Stimulated activated CD4-positive, alpha-beta T cell treated with anti-CD3 and anti-CD28 coated beads, Interleukin-12 subunit alpha, Interleukin-12 subunit beta, amount 100 ng/mL, for 24 hours (primary cell): ENCODE measurements at places on chromosomes 3 and 15.

DNA sequence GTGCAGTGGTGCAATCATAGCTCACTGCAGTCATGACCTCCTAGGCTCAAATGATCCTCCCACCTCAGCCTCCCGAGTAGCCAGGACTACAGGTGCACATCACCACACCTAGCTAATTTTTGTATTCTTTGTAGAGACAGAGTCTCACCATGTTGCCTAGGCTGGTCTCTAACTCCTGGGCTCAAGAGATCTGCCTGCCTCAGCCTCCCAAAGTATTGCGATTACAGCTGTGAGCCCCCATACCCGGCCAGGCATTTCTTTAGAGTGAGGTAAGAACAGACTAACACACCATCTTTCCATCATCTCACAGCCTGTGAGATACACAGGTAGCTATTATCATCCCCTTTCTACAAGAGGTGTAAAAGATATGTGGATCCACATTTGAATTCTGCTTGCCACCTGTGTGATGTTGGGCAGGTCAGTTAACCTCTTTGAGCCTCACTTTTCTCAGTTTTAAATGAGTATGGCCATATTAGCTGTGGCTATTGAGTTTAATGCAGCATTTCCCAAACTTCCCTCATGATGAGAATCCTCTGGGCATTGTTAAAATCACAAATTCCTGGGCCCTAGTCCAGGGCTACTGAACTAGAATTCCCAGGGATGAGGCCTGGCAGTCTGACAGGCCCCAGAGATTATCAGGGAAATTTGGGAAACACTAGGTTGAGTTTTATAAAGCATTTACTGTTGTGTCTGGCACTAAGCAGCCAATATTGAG is 46.0 kb downstream of the ANP32A start:
- DNase-seq: no peak

DNA sequence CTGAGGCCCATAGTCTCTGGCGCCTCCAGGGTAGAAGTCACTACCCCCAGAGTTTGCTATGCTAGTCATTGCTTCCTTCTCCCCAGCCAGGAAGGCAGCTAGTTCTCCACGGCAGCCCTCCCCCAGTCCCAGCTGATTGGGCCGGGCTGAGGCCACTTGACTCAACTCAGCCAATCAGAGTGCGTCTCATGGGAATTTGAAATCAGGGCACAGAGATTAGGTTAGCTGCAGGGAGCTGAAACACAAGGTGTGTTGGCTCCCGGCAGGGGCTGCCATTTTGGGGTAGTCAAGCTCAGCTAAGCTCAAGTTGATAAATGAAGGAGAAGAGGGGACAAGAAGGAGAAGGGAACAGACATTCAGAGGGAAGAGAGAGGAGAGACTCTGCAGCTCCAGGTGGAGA is 32.8 kb downstream of the LINGO1 start:
- DNase-seq: no peak

GRCh38 chr15:51161491-51162220 is 67.0 kb upstream of the TNFAIP8L3 start:
- DNase-seq: no peak

GRCh38 chr15:52660192-52660591 is 19.0 kb downstream of the ATOSA start:
- DNase-seq: no peak

DNA sequence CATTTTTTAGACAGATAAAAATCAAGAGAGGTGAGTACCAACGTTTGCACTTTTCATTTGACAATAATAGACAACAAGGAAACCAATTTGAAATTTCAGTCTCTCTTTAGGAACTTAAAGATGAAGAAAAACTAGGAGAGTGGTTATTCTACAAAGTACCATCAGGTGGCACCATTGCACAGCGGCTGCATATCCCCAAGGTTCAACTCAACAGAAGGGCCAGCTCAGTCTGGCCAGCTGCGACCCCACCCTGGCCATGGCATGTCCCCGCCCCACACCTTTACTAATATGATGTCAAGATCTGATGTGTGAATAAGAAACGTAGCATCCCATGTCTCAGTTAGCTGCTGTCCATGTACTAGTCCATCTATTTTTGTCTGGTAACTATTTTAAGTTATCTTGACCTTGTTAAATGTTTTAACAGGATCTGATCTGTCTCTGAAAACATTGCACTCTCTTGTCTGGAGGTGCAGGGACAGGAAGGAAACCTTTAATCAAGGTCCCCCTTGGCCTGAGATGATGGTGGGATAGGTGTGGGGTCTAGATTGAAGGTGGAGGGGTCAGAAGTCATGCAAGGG is 35.5 kb upstream of the CGNL1 start:
- no peak for DNase-seq

DNA sequence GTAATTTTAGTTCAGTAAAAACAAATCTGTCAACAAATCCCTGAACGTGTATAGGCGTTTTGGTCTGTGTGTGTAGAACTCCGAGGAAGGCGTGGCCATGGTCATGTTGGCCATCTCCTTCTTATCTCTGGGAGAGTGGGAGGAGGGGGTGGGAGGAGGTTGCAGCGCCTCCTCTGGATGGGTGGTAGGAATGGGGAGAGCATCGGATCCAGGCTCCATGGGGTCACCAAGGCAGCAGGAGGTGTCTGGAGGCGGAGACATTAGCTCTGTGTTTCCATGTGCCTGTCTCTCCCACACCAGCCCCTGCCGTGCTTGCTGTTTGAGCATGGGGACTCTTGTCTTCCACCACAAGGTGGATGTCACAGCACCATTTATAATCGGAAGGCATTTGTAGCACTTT is 34.5 kb upstream of the TRPM1 start:
- no peak for DNase-seq

DNA sequence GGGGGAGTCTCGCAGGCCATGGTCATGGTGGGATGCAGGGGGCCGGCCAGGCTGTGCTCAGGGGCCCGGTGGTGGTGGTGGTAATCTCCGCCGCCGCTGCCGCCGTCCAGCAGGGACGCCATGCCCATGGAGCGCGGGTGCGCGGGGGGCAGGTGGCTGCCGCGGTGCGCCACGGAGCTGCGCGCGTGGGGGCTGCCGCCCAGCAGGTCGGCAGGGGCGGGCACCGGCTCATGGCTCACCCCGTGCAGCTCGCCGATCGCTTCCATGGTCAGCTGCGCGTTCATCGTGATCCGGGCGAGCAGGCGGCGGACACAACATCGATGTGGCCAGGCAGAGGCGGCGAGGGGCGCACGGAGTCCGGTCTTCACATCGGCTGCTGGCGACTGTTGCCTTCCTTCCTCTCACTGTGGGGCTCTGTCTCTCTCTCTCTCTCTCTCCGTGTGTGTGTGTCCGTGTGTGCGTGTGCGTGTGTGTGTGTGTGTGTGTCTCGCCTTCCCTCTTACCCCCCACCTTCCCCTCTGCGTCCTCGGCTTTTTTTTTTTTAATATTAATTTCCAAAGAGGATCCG is 451 bp downstream of the ONECUT1 start:
- no peak for DNase-seq

DNA sequence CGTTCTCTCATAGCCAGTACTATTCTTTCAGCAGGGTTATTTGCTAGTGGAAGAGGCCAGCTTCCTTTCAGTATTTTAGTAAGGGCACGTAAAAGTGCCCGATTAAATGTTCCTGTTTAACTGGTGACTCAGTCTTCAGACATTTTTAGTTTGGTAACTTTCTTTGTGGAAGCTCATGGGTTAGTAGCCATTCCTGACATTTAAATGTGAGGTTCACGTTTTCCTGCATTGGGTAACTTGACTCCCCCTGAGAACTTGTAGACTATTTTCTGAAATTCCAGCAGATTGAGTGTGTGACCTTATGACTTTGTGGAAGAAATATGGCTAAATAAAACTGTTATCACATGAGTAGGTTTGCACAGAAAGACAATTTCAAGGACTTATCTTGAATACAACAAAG is 16.9 kb downstream of the ABHD2 start:
- DNase-seq: no peak

- DNase-seq: no peak
Observed at GRCh38 chr3:9345041-9345440, 17.8 kb upstream of the THUMPD3 start.

GRCh38 chr3:38564631-38565338 is 68.6 kb downstream of the EXOG start:
- DNase-seq: no peak

DNA sequence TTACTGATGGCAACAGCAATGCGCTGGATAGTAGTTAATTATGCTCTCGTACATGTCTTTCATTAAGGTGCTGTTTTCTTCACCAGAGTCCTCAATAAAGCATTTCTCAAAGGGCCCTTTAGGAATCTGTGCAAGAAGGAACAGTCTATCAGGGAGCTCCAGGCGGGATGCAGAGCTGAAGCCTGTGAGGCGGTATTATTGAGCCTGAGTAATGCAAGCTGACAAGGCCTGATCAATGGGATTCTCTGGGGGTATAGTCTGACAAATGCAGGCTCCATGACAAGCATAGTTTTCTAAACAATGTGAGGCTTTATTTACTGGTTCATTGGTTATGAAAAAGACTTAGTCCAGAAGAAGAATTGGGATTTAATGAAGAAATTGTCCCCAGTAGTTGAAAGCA is 530.9 kb upstream of the CBLB start:
- DNase-seq: no peak

DNA sequence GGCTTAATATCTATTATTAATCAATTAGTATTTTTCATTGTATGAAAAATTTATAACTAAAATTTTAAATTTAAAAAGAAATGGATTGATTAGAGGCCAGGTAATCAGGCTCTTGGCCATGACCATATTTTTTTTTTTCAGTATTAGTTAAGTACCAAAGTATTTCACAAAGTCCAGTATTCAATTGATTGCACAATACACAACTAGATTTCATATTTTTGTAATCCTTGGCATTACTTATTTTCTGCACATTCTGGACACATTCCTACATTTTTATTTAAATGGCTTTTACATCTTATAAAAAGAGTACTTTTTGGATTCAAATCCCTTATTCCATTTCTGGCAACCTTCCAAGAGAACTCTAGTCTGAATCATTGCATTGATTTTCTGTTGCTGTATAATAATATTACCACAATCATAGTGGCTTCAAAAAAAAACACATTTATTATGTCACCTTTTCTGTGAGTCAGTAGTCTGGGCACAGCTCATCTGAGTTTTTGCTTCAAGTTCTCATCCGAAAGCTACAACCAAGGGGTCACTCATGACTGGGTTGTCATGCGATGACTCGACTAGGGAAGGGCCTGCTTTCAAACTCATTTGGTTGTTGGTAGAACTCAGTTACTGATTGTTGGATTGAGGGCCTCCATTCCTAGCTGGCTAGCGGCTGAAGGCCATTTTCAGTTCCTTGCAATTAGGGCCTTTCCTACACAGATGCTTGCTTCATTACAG is 90.7 kb downstream of the CNTN6 start:
- no peak for DNase-seq

DNA sequence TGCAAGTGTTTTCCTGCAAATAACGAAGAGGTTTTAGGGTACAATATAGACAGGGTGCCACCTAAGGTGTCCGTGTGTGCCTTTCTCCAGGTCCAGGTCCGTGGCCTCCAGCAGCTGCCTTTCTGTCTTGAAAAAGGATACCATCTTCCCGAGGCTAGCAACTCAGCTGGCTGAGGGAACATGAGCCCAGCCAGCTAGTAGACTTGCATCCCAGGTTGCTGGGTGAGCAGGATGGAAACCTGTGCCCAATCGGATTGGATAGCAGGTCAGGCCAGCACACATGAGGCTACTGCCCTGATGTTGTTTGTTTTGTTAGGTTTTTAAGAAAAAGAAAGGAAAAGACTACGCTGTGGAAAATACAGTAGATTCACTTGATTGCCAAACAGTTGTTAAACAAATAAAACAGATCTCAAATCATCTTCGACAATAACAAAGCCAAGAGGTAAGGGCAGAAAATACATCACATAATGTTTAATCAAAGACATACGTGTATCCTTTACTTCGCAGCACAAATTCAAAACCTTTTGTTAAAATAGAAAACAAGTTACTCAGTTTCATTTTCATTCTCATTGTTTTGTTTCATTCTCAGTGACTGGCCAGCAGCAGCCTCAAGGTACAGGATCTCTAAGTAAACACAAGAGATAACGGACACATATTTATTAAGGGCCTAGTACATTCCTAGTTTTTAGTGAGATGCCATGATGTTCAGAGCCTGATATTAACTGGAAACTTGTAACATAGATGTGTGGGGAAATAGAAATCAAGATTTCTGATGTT is 661.2 kb upstream of the NR2F2 start:
- no peak for DNase-seq

GRCh38 chr3:99674086-99674789 is 35.8 kb downstream of the COL8A1 start:
- no peak for DNase-seq

DNA sequence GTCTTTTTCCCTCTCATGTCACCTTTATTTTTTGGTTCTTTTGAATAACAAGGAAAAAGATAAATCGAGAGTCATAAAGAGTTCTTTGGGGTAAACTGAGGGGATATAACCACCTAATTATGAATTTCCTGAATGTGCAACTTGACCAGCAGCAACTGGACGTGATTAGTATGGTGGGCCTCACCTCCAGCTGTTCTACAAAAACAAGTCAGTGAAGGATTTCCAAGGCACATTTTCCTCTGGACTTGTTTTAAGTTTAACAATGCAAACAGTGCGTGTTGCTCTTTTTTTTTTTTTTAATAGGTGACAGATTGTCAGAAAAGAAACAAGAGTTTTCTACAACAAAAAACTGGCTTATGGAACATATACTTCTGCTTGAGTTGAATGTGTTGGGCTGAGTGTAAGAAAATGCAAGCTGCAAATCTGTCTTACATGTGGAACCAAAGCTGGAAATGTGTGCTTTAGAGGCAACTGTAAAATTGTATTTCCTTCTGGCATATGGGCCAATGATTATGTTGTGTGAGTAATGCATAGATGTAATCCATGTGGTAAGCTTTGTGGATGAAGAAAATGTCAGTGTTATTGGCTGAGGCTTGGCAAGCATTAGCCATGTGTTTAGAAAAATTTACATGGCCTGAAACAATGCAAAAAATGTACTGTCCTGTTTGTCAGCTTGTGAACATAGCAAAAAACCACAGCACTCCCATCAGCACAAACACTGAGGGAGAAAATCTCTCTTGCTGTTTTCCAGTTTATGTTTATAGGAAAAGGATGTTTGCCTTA is 44.5 kb upstream of the FNDC3B start:
- DNase-seq: no peak

DNA sequence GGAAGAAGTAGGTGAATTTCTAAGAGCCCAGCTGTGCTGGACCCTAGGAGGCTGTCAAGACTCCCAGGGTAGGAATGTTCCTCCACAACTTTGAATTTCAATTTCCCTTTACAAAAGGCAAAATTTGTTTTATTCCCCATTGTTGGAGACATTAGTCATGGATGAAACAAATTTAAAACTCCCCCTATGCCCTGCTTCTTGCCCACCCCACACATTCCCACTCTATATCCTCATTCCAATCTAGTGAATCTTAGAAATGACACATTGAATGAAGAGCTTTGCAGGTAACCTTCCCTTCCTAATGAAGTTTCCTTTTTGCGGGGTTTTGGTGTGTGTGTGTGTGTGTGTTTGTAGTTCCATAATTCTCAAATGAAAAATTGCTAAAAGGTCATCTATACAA is 72.6 kb downstream of the CCNL1 start:
- DNase-seq: no peak

- no peak for DNase-seq
Observed at GRCh38 chr3:23325466-23326065, 122.4 kb downstream of the UBE2E2 start.

GRCh38 chr3:111594205-111594604 is 941 bp downstream of the ZBED2 start:
- no peak for DNase-seq

GRCh38 chr3:46162975-46163555 is 45.0 kb downstream of the CCR1 start:
- no peak for DNase-seq
